ENCODE measurements at places on chromosomes 2 and 18.

DNA sequence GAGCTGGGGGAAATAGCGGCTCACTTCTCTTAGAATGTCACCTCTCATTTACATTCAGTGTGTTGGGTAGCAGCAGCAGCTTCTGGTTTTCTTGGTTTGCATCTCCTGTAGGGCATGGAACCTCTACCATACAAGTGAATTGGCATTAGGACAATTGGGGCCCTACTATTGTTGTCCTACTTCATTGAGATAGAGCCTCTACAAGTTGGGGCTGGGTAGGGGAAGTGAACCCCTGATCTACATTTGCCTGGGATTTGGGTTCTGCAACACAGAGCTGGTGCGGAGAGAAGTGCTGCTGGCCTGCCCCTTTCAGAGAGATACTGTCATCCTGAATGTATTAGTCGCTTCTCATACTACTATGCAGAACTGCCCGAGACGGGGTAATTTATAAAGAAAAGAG lies 391.6 kb upstream of the HS6ST1 start:
- no peak for DNase-seq

DNA sequence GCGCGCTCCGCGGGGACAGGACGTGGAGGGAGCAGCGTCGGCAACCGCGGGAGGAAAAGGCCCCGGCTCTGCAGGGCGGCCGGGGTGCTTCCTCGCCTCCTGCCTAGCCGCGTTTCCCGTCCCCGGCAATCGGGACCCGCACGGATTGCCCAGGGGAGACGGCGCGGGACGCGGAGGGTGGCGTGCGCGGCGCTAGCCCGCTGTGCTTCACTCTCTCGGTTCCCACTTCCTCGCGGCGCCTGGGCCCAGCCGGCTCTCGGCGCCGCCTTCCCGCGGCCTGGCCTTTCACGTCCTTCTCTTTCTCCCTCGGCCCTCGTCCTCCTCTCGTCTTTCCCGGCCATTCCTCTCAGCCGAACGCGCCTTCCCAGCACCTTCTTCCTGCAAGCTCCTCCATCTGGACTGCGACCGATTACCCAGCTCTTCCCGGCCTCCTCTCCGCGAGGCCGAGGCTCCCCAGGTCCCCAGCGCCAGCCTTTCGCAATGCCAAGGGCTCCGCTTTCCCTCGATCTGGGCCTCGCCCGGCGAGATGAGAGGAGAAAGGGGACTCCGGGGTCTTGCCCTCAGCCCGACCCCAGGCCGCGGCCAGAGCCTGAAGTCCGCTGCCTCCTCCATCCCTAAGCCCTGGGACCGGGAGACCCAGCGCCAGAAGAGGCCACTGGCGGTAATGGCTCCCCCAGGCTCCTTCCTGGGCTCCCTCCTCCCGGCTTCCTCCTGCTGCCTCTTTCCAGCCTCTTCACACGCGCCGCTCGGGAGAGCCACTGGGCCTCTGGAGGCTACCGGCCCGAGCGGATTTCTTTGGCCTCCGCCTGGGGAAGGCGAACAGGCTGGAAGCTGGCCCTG lies 34.3 kb upstream of the ATP6V1B1 start:
- DNase-seq: no peak

GRCh38 chr18:77131100-77131651 lies 1.4 kb downstream of the MBP start:
- DNase-seq: no peak

- DNase-seq: no peak
Observed at GRCh38 chr18:67072791-67073190, 443.7 kb downstream of the DSEL start.

DNA sequence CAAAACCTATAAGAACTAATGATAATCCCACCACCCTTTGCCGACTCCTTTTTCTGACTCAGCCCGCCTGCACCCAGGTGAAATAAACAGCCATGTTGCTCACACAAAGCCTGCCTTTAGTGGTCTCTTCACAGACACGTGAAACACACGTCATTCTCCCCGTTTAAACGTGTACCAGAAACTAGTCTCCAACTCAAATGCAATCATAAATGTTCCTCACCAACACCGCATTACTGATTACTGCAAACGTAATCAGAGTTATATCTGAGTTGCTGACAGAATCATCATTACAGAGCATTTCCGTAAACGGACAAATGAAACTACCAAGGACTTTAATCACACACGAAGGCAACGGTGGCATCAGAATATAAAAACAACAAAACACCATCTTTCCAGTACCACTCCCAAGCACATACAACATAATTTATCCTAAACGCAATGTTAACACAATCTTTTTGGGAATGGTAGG lies 1.9 kb downstream of the CLK1 start:
- no peak for DNase-seq

- no peak for DNase-seq
Observed at GRCh38 chr2:120288016-120288373, 35.3 kb downstream of the RALB start.

DNA sequence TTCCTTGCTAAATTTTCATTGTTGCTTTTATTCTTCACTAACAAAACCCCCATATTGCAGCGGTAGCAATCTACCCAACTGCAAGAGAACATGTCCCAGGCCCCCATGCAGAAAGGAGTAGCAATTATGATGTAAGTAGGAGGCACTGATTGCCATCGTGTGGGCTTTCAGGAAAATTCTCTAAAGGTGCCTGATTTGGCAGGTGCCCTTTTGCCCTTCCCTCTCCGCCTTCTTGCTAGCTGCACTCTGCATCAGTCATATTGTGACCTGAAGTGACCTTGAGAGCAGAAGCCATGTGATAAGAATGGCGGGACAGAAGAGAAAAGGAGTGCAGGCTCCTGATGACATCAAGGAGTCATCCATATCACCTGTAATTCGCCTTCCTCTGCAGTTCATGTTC lies 112.1 kb downstream of the NCKAP5 start:
- no peak for DNase-seq

- no peak for DNase-seq
Observed at GRCh38 chr18:12604445-12605007, 53.4 kb downstream of the SPIRE1 start.

DNA sequence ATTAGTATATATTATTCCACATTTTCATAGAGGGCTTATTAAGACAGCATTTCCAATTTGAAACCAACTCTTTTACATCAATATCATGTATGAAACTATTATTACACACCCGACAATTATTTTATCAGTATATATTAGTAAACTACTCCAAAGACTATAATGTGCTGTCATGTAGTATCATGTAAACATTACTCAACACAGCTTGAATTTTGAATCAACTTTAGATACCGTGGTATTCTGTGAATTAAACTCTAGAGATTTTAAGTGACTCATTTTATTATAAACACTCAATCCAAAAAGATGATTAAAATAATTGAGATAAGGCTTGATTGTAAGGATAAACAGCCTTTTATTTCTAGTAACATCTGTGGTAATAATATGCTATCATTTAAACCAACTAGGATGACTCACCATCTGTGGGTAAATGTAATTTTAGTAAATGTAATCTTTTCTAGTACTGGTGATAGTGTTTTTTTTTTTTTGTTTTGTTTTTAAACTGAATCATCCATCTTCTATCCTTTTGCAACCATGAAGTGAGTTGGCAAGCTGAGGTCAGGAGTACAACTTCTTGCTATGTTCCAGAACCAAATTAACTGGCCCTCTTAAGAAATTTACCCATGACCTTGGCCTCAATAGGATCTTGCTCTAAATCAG lies 144.3 kb upstream of the SMAD7 start:
- no peak for DNase-seq

DNA sequence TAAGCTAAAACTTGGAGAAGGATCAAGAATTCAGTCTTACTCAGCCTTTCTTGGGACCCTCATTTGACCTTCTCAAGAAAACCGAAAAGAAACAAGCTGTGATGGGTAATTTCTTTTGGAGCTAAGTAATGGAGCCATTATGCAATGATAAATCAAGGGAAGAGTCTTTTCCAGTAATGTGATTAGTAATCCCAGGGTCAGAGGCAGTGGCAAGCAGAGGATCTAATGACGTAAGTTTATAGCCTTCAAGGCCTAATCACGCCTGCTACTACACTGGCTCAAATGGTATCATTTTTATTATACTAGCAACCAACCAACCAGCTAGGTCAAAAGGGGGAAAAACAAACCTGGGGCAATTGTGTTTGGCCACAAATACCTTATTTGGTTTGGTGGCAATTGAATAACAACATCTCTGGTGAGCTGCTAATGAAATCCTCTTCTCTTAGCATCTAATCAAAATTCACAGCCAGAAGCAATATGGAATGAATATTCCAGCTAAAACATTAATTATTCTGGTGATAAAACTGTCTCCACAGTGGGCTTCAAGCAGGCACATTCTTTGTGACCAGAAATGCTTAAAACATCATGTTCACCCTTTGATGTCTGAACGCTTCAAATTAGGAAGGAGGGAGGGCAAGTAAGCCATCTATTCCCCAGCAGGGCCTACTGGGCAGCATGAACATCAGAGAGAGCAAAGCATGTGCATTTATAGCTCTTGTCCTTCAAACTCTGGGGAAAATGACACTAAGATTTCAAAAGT lies 114.9 kb upstream of the SULT1C3 start:
- DNase-seq: no peak

Measured in progenitor cell of endocrine pancreas (in vitro differentiated cells).